ENCODE measurements at places on chromosomes 6 and 20.

- DNase-seq, result no peak
Observed at GRCh38 chr20:61916318-61916891, 149.3 kb downstream of the TAF4 start.

DNA sequence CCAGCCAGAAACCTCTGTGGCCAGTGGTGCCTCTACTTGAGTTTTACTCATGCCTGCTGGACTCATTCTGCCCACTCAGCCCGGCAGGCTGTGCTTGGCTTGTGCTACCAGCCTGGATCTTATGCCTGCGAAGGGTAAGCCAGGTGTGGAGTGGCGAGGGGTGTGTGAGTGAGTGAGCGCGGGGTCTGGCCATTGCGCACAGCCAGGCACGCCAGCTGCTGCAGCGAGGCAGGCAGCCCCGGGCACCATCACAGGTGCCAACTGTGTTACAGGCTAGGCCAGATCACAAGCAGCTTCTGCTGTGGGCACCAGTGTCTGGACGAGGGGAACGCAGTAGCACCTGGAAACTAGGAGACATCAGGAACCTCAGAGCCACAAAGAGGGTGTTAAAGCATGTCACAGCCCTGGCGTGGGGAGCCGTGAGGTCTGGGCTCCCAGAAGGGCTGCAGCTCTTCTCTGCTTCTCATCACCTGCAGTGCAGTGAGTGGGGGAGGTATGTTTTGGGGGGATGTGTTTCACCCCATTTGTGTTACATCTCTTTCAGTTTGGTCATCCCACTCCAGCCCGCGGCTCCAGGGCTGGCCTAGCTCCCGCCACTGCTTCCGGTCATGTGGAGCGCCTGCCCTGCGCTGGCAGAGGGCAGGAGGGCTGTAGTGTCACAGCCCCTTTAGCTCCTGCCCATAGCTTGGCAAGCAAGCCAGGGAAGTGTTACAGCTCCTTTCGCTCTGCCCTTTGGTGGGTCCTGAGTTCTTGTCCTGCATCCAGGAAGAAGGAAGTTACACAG, 379.7 kb upstream of the IMPG1 start:
- no peak for DNase-seq

- DNase-seq, result no peak
Observed at GRCh38 chr6:62891065-62891647, 320.1 kb upstream of the FKBP1C start.

GRCh38 chr6:39593646-39594045, 131.6 kb downstream of the KIF6 start:
- peak; percentile 26 for DNase-seq

DNA sequence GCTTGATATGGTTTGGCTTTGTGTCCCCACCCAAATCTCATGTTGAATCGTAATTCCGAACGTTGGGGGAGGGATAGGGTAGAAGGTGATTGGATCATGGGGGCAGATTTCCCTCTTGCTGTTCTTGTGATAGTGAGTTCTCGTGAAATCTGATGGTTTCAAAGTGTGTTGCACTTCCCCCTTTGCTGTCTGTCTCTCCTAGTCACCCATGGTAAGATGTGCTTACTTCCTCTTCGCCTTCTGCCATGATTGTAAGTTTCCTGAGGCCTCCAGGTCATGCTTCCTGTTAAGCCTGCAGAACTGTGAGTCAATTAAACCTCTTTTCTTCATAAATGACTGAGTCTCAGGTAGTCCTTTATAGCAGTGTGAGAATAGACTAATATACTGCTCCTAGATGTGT, 19.9 kb downstream of the PFDN4 start:
- DNase-seq, result no peak

DNA sequence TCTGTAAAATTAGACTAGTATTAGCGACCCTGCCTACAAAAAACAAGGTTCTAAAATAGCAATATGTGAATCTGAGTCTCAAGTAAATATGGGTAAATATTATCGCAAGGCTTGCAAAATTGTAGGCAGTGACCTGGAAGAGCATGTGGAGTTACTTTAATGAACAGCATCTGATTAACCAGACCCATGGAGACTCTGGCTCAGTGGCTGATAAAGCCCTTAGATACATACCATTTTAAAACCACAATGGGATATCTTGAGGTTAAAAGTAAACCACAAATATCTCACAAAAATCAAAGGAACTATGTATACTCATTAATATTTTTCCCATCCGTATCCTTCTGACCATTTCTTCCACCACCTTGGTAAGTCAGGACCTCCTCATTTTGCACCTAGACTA, 187.0 kb downstream of the MTFR2 start:
- peak; percentile 26 for DNase-seq

- peak; percentile 81 for DNase-seq
Observed at GRCh38 chr20:5061213-5061612, 58.5 kb downstream of the PCNA start.

DNA sequence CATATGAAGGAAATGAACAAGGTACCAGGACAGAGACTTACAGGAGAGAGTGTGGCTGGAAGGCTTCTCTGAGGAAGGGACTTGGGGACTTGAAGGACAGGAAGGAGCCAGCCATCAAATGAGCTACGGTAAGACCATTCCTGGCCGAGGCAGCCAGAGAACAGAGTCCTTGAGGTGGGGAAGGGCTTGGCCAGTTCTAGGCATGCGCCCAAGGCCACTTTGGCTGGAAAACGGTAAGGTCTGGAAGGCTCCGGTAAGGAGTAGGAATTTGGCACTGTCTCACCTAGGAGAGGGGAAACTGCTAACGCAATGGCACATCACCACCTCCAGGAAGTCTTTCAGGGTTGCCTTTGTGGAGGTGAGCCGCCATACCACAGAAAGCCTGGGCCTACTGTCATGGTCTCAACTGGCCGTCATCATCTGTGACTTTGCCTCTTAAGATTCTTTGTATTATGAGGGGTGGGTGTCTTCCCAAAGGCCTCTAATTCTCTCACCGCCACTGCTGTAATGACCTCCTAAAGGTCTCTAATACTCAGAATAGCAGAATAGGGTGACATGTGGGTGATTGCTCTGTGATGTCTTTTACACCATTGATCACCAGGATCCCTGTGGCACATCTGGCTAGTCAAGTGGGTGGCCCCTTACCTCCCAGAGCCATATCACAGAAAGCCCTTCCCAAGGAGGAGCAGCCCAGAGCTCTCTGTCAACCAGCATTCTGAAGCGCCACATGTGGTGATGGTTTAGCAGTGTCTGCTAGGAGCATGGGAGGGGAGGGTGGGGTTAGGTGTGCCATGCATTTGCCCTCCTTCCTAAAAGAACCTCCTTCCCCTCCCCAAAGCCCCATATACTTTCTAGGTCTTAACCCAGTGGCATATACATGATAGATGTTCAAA, 17.7 kb upstream of the STX16 start:
- no peak for DNase-seq

DNA sequence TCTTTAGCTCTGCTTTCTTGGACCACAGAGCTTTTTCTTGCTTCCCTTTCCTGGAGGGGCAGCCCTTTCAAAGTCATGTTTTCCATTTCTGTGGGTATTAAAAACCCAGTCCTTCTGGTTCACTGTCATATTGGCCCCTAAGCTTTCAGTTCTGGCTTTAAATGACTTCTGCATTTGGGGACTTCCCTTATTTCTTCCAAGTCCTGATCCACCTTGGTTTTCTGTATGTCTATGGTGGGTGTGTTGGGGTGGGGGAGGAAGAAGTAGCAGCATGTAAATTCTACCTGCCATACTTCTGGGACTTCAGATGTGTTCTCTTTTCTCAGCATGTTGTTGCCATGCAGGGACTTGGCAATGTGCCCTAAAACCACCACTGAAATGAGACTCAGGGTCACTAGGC, 77.1 kb upstream of the EMILIN3 start:
- no peak for DNase-seq

DNA sequence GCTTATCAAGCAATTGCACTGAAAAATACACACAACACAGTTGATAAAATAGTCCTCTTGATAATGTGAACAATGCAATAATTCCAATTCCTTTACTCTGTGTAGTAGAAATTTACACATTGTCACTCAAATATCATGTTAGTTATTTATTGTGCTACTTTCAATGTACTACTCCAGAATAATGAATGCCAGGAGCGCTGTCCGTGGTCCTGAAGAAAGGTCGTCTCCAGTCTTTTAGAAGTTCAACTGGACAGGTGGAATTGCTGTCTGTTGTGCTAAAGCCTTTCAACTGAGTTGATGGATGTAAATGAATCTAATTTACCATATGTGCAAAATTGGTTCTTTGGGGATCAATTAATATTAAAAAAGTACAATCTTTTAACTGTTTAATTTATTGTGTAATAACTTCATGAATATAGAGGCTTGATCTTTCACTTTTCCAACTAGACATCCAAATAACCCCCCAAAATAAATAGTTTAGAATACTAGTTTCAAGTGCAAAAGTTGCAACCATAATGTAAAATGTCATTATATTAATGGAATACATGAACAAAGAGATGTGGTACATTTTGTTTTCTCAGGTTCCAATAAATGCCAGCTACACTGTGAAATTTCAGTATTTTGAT, 3.2 kb downstream of the GRIK2 start:
- DNase-seq, result peak; percentile 4

GRCh38 chr6:45000833-45001232, 327.3 kb upstream of the RUNX2 start:
- DNase-seq, result no peak

DNA sequence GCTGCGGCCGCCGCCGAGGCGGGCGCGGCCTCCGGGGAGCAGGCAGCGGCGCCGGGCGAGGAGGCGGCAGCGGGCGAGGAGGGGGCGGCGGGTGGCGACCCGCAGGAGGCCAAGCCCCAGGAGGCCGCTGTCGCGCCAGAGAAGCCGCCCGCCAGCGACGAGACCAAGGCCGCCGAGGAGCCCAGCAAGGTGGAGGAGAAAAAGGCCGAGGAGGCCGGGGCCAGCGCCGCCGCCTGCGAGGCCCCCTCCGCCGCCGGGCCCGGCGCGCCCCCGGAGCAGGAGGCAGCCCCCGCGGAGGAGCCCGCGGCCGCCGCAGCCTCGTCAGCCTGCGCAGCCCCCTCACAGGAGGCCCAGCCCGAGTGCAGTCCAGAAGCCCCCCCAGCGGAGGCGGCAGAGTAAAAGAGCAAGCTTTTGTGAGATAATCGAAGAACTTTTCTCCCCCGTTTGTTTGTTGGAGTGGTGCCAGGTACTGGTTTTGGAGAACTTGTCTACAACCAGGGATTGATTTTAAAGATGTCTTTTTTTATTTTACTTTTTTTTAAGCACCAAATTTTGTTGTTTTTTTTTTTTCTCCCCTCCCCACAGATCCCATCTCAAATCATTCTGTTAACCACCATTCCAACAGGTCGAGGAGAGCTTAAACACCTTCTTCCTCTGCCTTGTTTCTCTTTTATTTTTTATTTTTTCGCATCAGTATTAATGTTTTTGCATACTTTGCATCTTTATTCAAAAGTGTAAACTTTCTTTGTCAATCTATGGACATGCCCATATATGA, 3.2 kb downstream of the MARCKS start:
- peak; percentile 48 for DNase-seq

Measured in Daoy (cell line).